ENCODE measurements at places on chromosomes 1 and 21.

- H3K27ac ChIP-seq: peak overlapping the region; percentile 64
- H3K27me3 ChIP-seq: no peaks in the 10 kb centered on the region
- H3K36me3 ChIP-seq: no peaks in the 10 kb centered on the region
These were observed 3.4 kb upstream of the AHDC1 start for GRCh38 chr1:27607239-27607804.

DNA sequence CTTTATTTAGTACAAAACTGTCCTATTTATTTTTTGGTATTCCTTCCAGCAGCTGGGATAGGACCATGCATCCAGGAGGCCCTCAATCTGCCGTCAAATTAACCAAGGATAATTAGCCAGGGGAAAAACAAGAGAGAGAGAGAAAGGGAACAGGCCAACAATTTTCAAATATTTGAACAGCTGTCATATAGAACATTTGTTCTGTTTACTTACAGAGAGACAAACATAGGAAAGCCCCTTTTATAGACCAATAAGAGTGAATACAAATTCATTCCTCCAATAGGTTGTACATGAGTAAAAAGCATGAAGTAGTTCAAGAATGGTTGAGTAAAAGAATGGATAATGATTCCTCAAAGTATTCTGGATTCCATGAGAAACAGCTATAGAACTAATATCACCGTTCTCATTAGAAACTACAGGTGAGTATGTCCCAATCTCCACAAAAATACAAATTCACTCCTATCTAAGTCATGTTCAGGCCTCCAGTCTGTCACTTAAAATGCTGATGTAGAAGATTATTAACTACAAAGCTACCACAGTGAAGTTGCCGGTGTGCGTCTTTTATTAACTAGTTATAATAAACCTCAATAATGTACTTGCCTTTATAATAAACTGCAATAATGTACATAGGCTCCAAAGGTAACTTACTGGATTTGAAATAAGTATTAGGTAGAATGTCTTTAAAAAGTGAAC lies 64.8 kb upstream of the GNG4 start:
- no peak overlapping the region for H3K27ac ChIP-seq
- H3K4me1 ChIP-seq: no peaks in the 10 kb centered on the region
- no peaks in the 10 kb centered on the region for H3K36me3 ChIP-seq

- no peak overlapping the region for H3K4me3 ChIP-seq
- no peak for DNase-seq
- no peaks in the 10 kb centered on the region for H3K36me3 ChIP-seq
- H3K4me1 ChIP-seq: no peaks in the 10 kb centered on the region
These were observed 14.9 kb upstream of the NPPB start for GRCh38 chr1:11873395-11874257.

DNA sequence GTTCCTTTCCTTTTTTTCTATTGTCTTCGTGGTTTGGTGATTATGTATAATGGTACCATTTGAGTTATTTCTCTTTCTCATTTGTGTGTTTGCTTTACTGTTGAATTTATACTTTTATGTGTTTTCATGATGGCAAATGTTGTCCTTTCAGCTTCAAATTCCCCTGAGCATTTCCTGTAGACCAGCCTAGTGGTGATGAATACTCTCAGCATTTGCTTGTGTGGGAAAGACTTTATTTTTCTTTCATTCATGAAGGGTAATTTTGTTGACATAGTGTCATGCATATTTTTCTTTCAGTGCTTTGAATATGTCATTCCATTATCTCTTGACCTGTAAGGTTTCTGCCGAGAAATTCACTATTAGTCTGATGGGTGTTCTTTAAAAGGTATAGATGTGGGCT lies 166.6 kb upstream of the GORAB start:
- no peaks in the 10 kb centered on the region for H3K4me1 ChIP-seq
- H3K27ac ChIP-seq: no peak overlapping the region
- no peaks in the 10 kb centered on the region for H3K27me3 ChIP-seq
- no peaks in the 10 kb centered on the region for H3K36me3 ChIP-seq
- H3K4me3 ChIP-seq: no peak overlapping the region
- DNase-seq: no peak

GRCh38 chr1:43255438-43256210 lies 14.2 kb upstream of the TMEM125 start:
- no peaks in the 10 kb centered on the region for H3K36me3 ChIP-seq
- DNase-seq: peak; percentile 37
- no peaks in the 10 kb centered on the region for H3K4me1 ChIP-seq
- no peak overlapping the region for H3K27ac ChIP-seq
- H3K4me3 ChIP-seq: no peak overlapping the region

Data from breast epithelium (tissue), 4 donors.